ENCODE measurements at places on chromosomes 12 and 14.
A peak's percentile ranks its signal among the peaks of the same experiment; 100 is the strongest.

- no peak for DNase-seq
Observed at GRCh38 chr12:117872546-117873169, 96.1 kb downstream of the KSR2 start.

DNA sequence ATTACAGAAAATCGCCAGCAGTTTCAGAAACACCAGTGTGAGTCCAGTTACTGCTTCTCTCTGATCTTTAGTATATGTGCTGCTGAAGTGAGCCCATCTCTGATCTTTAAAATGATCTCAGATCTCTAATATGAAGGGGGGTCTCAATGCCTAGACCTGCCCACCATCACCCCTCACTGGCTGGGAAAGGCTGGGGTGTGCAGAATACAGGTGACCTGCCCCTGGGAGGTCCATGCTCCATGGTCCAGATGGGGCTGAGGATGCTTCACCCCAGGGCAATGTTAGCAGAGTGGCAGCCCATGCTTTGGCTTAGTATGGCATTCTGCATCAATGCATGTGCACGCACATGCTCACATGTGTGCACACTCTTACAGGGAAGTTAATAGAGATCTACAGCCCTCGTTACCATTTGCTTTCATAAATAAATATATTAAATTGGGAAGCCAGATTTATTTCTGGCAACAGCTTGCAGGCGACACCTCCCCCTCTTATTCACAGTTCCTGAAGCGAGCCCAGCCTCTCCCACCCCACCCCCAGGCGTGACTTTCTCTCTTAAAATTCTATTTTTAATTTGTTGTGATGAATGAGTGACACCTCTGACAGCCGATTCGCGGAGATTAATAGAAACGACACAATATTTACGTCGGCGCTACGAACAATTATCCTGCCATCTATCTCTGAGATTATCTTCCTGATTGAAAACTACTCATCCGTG, 104.7 kb upstream of the ESRRB start:
- no peak for DNase-seq

- peak; percentile 62 for DNase-seq
Observed at GRCh38 chr12:1630133-1630826, 1.2 kb downstream of the WNT5B start.

- DNase-seq = no peak
Observed at GRCh38 chr12:60059180-60059579, 463.4 kb downstream of the SLC16A7 start.

GRCh38 chr12:83505586-83505985, 818.9 kb downstream of the TMTC2 start:
- DNase-seq = no peak

GRCh38 chr14:44914849-44915248, 46.9 kb downstream of the KLHL28 start:
- no peak for DNase-seq

DNA sequence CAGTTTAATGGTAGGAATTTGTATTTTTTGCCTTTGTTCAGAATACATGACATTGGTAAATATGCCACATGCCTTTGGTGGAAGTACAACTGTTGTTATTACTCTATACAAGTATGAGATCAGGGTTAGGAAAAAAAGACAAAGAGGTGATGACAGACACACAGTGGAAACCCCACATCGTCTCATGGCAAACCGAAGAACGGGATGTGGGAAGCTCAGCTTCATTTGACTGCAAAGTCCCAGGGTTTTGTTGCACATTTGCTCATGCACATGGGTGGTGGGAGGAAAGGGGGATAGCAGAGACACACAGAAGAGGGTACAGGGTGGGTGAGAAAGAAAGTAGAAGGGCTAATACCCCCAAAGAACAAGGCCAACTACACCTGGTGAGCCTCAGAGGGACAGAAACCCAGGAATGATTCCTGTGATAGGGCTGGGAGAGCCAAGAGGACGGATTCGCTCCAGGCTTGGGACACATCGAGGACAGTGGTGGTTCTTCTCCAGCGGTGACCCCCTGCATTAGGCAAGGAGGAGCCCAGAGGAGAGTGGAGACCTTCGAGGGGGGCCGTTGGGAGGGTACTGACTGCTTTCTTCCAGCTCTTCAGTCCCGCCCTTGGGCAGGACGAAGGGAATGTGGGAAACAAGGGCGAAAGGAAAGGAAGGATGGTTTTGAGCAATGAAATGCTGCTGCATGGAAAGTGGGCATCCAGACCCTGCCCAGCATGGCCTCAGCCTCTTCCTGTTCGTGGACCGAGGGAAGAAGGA, 8.1 kb downstream of the VAMP1 start:
- peak; percentile 93 for DNase-seq

DNA sequence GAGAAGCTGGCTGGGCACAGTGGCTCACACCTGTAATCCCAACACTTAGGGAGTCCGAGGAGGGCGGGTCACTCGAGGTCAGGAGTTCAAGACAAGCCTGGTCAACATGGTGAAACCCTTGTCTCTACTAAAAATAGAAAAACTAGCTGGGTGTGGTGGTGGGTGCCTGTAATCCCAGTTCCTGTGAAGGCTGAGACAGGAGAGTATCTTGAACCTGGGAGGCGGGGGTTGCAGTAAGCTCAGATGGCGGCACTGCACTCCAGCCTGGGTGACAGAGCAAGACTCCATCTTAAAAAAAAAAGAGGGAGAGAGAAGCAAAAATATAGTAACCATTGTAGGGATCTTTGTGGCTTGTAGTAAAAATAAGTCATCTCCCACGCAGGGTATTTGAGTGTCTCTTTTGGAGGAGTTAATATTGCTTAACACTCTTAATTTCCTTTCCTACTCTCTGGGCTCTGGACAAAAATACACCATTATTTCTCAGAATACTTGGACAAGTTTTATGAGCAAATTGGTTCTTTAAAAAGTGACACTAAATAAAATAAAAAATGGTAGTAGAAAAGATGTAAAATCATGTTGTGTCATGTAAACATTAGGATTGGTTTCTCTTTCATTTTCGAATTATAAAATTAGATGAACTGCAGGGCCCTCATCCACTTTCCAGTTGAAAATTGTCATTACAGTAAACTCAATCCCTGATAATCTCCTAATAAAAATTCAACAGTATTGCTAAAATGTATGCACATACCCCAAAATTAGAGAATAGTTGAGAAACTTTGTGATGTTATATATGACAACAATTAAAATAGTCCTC, 61.1 kb upstream of the C12orf71 start:
- DNase-seq = peak; percentile 22

DNA sequence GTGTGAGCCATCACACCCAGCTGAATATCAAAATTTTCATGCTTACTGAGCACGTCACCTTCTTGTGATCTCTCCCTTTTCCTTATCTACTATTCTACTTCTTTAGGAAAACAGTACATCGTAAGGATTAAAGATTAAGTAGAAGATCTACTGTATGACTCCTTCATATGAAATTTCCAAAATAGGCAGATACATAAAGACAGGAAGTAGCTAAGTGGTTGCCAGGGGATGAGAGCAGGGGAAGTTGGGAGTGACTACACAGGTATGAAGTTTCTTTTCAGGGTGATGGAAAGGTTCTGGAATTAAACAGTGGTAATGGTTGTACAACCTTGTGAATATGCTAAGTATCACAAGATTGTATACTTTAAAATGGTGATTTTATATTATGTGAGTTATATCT, 36.5 kb upstream of the CERS5 start:
- DNase-seq = no peak

DNA sequence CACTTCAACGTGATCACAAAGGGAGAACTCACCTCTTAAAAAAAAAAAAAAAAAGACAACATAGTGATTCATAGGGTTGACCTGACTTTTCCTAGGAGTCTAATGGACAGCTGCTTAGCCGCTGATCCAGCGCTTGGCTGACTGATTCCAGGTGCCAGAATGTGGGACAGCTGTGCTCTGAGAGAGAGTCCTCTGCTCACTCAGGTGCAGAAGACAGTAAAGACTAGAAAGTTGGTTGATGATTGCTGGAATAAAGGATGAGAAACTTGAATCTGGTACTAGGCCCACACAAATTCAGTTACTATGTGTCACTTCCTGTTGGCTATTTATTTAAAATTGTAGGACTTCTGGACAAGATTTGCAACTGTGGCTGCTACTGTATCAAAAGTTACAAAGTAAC, 229.4 kb downstream of the CHST11 start:
- no peak for DNase-seq

DNA sequence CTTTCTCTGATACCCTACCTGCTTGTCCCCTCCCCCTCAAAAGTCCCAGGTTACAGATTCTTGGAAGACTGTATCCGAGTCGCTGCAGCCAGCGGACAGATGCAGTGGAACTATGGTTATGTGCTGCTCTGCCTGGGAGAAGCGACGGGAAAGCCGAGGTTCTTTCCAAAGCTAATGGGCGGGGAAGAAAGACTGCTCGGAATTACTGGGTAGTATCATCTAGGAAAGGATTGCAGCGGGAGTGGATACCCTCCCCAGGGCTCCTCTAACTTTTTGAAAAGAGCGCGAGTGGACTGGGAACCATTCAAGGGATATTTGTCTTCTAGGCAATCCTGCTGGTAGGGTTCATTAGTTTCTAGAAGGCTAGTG, 1.4 kb downstream of the PTHLH start:
- no peak for DNase-seq

GRCh38 chr12:41624571-41624970, 436.5 kb downstream of the PDZRN4 start:
- no peak for DNase-seq

- no peak for DNase-seq
Observed at GRCh38 chr12:109450980-109451379, 26.1 kb downstream of the KCTD10 start.

DNA sequence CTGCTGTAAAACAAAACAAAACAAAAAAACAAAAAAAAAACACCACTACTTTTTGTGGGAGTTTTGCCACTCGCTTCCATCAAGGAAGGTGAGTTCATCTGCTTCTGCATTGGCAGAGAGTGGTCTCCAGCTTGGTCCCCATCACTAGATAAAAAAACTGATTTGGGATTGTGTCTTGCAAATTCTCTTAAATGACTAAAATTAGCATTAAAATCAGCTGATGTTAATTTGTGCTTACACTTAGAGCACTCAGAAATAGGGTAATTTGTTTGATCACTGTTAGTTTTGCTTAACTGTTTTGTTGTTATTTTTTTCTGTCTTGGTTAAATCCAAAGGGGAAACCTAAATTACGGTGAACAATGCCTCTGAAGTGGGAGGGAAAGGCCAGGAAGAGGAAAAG, 1048.0 kb downstream of the LRFN5 start:
- no peak for DNase-seq

DNA sequence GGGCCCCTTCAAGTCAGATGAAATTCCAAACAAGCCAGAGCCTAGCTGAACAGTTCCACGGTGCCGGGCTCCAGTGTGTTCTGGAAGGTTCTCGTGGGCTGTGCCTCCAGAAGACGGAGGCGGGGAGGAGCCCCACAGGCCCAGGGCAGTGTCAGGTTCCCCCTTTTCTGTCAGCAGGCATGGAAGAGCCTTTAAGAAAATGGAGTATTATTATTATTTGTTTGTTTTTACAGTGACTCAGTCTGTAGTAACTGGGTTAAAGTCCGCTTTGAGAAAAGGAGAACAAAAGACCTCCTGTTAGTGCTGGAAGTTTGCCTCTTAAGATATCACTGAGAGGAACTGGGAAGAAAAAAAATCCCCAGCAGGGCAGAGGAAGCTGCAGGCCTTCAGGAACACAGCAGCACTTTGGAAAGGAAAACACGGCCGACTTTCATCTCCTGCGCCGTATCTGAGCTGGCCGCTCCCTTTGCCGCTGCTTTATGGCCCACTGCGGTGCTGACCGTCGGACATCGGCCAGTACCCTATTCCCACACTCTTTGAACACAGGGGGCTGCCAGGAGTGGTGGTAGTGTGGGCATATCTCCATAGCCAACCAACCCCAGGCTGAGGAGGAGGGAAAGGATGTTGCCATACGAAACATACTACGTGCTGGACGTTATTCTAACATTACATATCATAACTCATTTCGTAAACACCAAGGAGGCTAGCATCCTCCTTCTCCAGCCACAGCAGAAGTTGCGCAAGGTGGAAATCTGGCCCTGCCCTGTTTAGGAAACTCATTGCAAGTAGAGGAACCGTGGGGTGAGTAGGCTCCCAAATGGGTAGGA, 194.0 kb downstream of the ZFP36L1 start:
- DNase-seq = peak; percentile 96

- no peak for DNase-seq
Observed at GRCh38 chr14:33493266-33493665, 457.6 kb downstream of the EGLN3 start.

GRCh38 chr12:90989686-90990111, 15.1 kb downstream of the EPYC start:
- DNase-seq = no peak

GRCh38 chr12:12018454-12018853, 52.3 kb upstream of the BCL2L14 start:
- DNase-seq = no peak

DNA sequence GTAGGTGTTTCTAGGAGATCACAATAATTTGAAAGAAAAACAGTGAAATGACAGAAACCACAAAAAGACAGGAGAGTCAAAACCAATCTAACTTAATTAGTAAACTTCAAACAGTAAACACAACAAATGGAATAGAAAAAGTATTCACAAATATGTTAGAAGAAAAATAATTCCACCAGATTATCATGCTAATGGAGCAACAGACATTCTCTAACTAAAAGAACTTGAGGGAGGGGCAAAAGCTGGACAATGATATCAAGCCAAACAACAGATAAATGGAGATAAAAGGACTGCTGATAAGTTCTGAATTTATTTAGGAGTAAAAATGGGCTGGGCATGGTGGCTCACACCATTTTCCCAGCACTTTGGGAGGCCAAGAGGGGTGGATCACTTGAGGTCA, 28.7 kb downstream of the CRY1 start:
- no peak for DNase-seq

DNA sequence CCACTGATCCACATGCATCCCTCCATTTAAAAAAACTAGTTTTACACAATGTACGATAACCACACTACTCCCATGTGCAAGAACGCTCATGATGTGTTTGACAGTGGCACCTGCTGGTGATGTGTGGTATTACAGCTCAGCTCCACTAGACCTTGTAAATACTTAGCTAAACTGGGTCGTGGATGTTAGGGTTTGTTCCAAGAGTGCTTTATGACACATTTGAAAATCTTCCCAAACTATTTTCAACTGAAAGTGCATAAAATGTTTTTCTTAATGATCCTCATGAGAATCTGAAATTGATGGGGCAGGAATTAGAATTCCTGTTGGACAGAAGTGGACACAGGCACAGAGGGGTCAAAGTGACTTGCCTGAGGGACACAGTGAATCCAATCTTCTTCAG, 99.2 kb downstream of the SCARB1 start:
- DNase-seq = peak; percentile 78

DNA sequence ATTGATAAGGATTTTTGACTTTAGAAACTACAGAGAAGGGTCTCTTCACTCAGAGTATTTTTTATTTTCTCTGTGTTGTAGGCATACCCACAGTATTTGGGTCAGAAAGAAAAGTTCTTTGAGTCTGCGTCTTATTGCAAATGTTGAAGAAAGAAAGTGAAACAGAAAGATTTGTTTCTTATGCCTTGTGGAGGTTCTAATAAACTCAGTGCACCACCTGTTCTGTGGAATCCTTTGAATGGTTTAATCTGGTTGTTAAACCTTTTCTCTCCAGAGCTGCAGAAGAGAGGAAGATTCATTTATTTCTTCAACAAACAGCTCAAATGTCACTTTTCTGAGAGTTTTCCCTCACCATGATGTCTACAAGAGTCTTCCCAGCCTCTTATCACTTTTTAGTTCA, 146.6 kb upstream of the PLEKHG7 start:
- DNase-seq = no peak

All from suppressor macrophage treated with lipopolysaccharide for 1 hour (primary cell).